ENCODE measurements at places on chromosomes 3 and 15.

DNA sequence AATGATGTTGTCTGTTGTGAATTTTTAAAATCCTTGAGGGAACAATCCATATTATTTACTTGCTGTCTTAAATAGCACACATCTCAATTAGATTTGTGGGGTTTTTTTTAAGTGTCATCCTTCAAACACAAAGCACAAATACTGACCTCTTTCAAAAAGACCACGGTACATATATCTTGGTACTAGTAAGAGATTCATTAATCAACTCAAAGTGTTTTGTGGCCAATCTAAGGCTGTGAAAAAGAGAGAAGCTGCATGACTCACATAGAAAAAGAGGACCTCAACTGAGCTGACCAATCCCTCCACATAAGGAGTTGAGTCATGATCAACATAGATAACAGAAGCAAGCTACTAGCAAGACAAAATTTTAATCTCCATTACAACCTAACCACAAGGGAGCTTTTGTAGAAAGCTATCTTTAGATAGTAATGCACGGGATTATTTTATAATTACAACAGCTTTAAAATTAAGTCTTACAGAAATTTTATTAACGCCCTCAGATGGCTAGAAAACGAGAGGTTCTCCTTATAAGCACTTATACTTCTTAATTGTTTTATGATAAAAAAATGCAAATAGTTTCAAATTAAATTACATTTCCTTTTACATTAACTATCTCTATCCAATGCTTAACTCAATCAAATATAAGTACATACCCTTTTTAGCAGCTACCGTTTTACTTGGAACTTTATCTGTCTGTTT lies 60.5 kb downstream of the TOP2B start:
- peak; percentile 97 for DNase-seq

DNA sequence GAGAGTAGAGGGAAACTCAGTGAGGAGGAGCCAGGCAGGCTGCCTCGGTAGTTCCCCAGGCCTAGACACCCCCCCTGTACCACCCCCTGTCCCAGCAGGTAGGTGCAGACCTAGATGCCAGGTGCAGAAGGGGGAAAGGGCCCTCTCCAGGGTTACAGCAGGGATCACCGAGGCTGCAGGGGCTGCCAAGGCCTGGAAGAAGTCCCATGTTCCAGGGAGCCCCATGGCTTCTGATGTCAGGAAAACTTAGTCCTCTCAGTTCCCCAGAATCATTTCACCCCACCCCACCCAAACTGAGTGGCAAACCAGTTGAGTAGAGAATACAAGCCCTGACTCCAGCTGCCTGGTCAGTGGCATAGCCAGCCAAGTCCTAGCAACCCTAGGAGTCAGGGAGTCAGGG lies 7.4 kb upstream of the SEMA3B start:
- no peak for DNase-seq

DNA sequence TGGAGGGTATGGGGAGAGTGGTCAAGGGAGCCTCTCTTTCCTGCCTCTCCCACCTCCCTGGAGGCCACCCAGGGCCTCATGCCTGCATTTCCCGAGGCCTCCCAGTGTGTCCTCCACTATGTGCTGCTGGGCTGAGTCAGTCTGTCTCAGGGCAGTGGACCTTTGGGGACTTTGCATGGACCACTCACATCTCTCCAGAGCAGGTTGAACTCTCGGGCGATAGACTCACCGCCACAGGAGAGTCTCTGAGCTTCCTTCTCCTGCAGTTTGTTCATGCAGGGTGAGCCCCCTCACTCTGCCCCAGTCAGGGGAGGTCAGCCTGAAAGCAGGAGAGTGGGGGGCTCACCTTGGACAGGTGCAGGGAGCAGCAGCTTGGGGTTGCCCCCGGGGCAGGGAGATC lies 60.5 kb upstream of the SEC22A start:
- DNase-seq, result no peak

DNA sequence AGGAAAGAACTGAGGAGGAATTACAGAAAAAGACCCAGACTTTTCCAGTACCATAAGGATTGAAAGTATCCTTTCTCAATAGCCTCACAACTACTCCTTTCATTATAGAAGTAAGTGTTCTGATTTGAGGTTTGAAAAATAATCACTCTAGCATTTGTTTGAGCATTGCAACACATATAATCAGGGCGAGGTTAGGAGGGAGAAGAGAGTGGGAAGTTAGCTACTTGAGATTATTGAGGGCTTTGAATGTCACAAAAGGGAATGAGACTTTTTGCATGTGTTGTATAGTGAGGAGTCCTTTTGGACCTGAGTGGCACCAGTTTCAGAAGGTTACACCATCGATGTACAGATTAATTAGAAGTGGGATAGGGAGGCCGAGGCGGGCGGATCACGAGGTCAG lies 65.2 kb upstream of the TNIK start:
- no peak for DNase-seq

DNA sequence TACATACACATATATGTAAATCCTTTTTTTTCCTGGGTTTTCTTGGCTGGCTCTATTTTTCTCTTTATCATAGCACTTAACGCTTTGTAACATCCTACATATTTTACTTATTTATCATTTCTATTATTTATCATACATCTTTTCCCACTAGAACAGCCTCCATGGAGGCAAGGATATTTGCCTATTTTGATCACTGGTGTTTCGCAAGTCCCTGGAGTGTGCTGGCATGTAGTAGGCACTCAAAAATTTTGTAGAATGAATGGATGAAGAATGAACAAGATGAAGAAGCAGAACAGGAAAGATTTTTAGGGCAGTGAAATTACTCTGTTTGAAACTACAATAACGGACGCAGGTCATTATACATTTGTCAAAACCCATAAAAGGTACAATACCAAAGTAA lies 83.0 kb upstream of the PTX3 start:
- no peak for DNase-seq

GRCh38 chr15:41695750-41696436 lies 35.7 kb downstream of the MGA start:
- DNase-seq, result peak; percentile 88

- DNase-seq, result no peak
These were observed 28.5 kb upstream of the MUC20 start for GRCh38 chr3:195692354-195692685.

GRCh38 chr15:53555226-53555625 lies 204.2 kb downstream of the WDR72 start:
- no peak for DNase-seq

DNA sequence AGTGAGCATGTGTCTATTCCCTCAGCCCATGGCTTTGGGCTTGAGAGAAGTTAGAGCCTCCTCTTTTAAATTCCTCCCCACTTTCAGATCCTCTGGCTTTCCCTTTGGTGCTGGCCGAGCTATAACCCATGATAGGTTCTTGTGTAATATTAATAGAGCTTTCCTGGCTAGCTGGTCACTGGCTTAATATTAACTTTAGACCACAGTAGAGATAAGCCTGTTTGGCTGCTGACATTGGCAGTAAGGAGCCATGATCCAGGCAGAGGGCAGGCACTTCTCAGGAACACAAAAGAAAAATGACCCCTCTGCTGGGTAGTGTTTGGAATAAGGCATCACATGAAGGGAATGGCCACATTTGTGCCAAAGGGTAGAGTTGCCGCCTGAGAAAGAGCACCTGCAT lies 65.4 kb upstream of the UMPS start:
- no peak for DNase-seq

DNA sequence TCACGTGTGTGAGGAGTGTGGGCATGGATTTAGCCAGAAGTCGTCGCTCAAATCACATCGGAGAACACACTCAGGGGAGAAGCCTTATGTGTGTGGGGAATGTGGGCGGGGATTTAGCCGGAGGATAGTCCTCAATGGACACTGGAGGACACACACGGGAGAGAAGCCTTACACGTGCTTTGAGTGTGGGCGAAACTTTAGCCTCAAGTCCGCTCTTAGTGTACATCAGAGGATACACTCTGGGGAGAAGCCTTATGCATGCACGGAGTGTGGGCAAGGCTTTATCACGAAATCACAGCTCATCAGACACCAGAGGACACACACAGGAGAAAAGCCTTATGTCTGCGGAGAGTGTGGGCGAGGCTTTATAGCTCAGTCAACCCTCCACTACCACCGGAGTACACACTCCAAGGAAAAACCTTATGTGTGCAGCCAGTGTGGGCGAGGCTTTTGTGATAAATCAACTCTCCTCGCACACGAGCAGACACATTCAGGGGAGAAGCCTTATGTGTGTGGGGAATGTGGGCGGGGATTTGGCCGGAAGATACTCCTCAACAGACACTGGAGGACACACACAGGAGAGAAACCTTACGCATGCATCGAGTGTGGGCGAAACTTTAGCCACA lies 28.1 kb downstream of the ZNF589 start:
- no peak for DNase-seq

DNA sequence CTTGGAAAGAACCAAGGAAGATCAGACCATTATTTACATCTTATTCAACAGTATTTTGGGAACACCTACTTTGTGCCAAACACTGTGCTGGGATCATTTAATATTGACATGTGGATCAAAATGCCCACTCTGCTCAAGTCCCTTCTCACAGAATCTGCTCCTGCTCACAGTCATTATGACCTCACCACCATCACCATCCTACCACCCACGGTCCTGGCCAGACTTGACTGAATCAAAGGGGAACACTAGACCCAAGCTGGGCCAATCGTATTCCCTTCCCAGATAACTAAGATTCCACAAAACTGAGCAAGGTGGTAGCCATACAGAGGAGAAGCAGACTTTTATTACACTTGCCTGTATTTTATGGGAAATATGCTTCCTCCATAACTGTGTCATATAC lies 3.4 kb upstream of the CEP152 start:
- DNase-seq, result no peak

DNA sequence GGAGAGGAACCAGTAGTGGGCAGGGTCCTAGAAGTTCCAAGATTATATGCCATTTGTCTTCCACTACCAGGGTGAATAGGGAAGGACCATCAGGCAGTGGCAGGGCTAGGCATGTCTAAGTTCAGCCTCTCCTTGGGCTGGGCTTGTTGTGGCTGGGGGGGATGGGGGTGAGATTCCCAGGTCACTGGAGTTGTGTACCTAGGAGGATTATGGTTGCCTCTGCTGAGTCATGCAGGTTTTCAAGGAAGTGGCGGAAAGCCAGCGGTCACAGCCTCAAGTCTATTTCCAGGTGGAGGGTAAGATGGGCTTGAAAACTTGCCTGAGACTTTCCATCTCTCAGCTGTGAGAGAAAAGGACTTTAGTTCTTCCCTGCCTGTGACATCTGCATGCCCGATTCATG lies 1407.1 kb downstream of the SI start:
- no peak for DNase-seq

- no peak for DNase-seq
These were observed 61.5 kb upstream of the TCF12 start for GRCh38 chr15:56856934-56857333.

DNA sequence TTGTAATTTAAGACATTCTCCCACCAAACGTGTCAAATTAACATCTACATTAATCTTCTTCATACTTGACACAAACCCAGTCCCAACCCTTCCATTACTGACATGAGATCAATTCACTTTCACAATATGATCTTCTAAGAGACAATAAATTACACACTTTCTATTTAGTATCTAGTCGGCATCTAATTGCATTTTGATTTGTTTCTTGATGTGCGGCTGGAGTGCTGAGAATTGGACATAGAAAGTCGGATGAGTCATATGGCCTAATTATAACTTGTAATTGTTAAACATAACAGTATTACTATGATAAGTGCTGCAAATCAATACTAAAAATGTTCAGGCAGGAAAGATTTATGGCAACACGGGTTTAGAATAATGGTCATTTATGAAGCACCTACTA lies 78.4 kb upstream of the RORA start:
- DNase-seq, result no peak

DNA sequence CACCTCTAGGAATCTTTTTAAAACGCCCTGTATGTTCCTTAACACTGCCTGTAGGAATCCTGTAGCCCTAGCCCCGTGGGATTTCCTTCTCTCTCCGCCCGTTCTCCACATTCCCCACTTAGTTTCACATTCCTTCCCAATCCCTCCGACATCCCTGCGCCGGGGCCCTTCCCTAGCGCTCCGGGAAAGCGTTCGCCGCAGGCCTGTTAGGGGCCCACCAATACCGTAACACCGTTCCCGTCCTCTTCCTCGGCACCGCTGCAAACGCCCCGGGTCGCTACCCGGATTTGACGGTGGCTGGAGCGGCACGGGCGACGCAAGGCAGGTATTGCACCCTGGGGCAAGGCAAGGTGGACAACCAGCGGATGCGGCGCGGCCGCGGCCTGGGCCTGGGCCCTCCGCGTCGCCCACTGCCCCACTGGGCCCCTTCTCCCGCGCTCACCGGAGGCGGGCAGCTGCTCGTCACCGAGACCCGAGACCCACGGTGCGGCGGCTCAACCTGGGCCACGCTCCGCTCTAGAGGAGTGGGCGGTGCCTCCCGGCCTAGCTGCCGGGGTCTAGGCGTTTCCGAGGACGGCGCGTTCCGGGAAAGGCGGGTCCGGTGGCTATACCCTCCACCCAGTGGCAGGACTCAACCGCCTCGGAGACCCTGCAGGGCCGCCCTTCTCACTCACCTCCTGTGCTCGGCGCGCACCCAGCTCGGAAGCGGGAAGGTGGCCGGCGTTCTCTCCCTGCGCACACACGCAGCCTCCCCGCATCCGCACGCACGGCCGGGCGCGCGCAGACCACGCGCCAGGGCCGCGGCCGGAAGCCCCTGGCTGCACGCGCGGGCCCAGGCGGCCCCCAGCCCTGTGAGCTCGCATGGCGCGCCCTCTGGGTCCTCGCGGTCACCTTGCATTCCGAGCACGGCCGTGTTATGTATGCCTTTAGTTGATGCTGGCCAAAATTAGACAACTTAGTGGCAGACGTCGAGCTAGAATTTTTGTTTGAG lies at the start of gene B3GALNT1:
Gene B3GALNT1 (minus strand): TSS at position 789 of the 991 bp plus-strand sequence. CDS start 18,595 bp downstream, outside the sequence.
- DNase-seq, result no peak

- DNase-seq, result no peak
These were observed 120.0 kb downstream of the SSR3 start for GRCh38 chr3:156434921-156435320.

GRCh38 chr3:9327578-9327977 lies 35.3 kb upstream of the THUMPD3 start:
- no peak for DNase-seq

- DNase-seq, result no peak
These were observed 95.9 kb upstream of the ATP11B start for GRCh38 chr3:182697345-182697919.

DNA sequence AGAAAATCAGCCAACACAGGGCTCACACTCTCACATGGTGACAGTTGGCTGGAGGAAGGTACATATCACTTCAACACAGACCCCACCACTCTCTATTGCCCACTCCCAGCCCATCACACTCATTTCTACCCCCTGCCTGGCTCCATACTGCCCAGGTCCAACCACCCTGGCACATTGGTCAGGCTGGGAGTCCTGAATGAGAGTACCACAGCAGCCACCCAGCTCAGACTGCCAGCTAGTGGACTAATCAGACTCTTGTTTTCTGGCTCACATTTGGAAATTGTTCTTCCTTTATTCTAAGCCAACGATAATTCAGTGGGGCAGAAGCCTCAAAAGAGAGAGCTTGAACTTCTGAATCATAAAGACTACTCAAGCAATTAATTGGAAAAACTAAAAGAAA lies 20.0 kb downstream of the MRPL46 start:
- no peak for DNase-seq

- DNase-seq, result no peak
These were observed 38.7 kb upstream of the MUC13 start for GRCh38 chr3:124973290-124973689.

DNA sequence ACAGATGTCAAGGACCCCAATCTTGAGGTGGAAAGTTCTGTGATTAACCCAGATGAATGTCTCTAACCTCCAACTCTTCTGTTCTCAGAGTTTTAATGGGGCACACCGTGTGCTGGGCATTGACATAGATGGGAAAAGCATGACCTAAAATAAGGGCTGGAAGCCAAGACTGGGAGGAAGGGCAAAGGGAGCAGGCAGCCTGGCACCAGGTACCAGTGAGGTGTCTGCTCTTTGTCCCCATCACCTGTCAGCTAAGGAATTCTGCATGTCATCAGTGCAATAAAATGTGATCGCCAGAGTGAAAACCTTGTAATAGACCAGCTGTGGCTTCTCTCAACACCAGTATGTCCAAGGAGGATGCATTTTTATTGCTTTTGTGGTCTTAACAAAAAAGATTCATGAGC lies 143.5 kb upstream of the TPM1 start:
- DNase-seq, result no peak
